ENCODE measurements at places on chromosomes 1 and 21.

- DNase-seq = no peak
These were observed 23.6 kb upstream of the SPSB1 start for GRCh38 chr1:9269078-9269501.

- no peak for DNase-seq
These were observed 47.1 kb upstream of the ARHGAP29 start for GRCh38 chr1:94284476-94284875.

- DNase-seq = no peak
These were observed 7.2 kb upstream of the CRABP2 start for GRCh38 chr1:156712626-156713025.

- peak; percentile 89 for DNase-seq
These were observed 10.6 kb downstream of the PLXNA2 start for GRCh38 chr1:208233546-208233945.

DNA sequence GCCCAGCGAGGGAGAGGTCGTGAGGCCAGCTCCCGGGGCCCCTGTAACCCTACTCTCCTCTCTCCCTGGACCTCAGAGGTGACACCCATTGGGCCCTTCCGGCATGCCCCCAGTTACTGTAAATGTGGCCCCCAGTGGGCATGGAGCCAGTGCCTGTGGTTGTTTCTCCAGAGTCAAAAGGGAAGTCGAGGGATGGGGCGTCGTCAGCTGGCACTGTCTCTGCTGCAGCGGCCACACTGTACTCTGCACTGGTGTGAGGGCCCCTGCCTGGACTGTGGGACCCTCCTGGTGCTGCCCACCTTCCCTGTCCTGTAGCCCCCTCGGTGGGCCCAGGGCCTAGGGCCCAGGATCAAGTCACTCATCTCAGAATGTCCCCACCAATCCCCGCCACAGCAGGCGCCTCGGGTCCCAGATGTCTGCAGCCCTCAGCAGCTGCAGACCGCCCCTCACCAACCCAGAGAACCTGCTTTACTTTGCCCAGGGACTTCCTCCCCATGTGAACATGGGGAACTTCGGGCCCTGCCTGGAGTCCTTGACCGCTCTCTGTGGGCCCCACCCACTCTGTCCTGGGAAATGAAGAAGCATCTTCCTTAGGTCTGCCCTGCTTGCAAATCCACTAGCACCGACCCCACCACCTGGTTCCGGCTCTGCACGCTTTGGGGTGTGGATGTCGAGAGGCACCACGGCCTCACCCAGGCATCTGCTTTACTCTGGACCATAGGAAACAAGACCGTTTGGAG, 23.7 kb upstream of the TNFRSF1B start:
- DNase-seq = no peak

DNA sequence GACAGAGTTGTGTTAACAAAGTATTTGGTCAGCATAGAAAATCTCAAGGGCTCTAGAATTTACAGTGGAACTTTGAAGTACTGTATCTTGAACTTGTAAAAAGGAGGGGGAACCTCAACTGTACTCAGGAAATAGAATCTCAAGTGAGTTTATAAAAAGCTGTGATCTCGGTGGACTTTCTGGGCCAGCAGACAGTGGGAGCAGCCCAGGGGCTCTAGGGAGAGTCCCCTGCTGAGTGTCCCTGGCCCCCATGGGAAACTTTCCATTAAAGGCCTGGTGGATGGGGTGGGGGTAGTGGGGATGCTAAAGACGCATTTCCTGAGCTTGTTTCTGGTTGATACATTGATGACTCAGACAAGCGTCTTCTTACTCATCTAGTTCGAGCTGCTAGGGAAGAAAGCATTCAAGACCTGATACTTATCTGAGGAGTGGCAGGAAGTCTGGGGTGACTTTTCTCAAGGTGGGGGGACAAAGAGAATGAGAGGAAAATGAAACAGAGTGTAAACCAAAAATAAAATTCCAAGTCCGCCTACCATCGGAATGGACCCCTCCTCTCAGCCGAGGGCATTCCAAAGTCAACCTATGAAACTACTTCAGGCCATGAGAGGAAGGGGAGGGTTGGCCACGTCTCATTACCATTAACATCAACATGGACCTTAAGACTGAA, 65.5 kb downstream of the NID1 start:
- DNase-seq = no peak

DNA sequence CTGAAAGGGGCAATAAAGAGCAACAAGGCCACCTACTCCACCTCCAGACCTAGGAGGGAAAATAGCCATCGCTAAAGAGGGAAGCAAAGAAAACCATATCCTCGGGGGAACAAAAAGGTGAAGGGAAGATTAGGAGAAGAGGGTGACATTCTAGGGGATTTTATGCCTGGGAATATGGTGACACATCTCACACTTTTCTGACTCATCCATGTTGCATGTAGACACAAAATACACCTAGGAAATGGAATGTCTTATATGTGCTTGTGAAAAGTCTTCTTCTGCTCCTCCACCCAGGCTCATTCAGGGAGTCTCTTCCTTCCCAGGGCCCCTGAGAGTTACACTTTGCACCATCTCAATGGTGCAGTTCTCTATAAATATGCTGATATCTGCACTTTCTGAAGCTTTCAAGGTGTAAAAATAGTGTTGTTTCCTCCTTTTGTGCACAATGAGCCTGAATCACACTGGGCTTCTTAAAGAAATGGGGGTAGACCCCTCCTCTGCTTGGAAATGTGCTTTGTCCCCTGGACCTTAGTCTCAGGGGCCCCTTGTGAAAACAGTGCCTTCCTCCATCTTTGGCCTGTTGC, 195.9 kb downstream of the CYYR1 start:
- DNase-seq = no peak

- DNase-seq = no peak
These were observed 767.3 kb upstream of the ADAMTS5 start for GRCh38 chr21:27734146-27734545.

DNA sequence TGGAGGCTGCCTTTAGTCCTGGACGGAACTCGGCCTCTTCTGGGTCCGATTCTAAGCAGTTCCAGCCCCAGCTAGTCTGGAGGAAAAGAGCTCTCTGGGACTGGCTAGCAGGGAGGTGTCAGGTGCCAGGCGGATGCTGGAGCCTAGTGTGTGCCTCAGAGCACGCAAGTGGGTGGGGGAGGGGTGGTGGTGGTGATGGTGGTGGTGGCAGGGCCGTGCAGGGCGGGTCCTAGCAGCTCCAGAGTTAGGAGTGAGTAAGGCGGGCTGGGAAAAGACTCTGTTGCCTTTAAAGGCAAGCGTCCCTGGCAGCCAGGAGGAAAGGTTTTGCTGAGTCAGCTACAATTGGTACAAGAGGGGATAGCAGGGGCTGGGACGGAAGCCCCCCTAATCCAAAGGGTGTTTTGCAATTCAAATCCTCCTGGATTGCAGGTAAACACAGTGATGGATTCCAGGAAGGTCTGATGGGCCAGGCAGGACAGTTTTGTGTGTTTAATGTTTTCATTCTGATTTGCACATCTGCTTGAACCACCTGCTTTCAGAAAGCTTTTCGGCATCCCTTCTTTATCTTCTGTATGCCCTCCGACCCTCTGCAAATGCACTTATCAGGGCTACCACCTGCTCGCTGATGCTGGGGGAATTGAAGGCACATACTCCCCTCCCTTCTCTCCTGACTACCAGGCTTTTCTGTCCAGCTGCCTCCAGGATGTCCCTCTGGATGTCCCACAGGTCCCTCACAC, 4.1 kb upstream of the SLC2A1 start:
- DNase-seq = no peak

GRCh38 chr1:158049853-158050252, 56.4 kb downstream of the KIRREL1 start:
- no peak for DNase-seq

GRCh38 chr1:25933479-25934365, 27.5 kb upstream of the STMN1 start:
- no peak for DNase-seq

- DNase-seq = no peak
These were observed 65.6 kb downstream of the TEX35 start for GRCh38 chr1:178578541-178578940.

DNA sequence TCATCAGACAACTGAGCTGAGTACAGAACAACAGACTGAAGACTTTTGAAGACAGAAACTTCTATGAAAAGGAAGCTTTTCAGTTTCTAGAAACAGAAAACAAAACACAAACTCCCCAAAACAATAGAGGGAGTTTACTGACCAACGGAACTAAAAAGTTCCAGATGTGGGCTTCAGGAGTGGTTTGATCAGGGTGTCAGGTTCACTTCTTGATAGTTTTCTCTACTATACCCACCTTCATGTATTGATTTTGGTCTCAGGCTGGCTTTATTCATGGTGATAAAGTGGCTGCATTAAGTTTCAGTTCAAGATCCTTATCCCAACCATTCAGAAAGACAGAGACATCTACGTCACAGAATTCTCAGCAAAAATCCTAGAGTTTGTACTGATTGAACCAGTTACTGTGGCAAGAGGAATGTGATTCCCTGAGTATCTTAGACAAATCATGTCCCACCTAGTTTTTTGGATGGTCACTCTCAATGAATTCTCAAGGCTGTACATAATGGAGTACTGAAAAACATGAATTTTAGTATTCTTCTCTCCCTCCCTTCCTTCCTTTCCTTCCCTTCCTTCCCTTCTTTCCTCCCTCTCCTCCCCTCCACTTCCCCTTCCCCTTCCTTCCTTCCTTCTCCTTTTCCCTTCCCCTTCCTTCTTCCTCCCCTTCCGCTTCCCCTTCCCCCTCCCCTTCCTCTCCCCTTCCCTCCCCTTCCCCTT, 680.5 kb downstream of the PTPRU start:
- no peak for DNase-seq

All from pons (tissue), 1 donor.